Parietal lobe (tissue), 2 donors: ENCODE measurements at places on chromosomes 3 and 15. TPM values are rescaled to one million over a fixed set of nuclear protein-coding genes. Genes with fewer than 3 reads are reported as not detected.

Gene CCRL2
- total RNA-seq = 1.9 TPM

Gene SEMA7A
- total RNA-seq = 59.2 TPM

Gene PLCH1
- total RNA-seq = 13.1 TPM

Gene ACTC1
- under 0.01 TPM for total RNA-seq
